Activated naive CD8-positive, alpha-beta T cell treated with anti-CD3 and anti-CD28 coated beads, Interleukin-2, amount 50 U/mL, for 16 hours (primary cell): ENCODE measurements at places on chromosomes 11 and 22.

DNA sequence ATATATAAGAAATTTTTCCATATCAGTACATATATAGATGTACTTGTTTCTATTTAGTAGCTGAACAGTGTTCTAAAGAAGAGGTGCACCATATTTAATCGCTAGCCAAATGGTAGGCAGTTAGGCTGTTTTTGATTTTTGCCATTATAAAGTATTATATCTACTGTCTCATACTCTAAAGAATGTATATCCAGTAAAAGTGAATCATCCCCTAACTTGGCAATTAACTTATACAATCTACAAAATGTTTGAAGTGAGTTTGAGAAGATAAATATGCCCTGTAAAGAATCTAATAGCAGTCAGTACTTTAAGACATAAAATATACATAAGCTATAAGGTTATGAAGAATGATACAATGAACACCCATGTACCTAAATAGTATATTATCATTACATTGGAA is 291.5 kb downstream of the SWAP70 start:
- no peak for DNase-seq

- DNase-seq = no peak
These were observed 16.7 kb downstream of the PAFAH1B2 start for GRCh38 chr11:117160826-117161225.

DNA sequence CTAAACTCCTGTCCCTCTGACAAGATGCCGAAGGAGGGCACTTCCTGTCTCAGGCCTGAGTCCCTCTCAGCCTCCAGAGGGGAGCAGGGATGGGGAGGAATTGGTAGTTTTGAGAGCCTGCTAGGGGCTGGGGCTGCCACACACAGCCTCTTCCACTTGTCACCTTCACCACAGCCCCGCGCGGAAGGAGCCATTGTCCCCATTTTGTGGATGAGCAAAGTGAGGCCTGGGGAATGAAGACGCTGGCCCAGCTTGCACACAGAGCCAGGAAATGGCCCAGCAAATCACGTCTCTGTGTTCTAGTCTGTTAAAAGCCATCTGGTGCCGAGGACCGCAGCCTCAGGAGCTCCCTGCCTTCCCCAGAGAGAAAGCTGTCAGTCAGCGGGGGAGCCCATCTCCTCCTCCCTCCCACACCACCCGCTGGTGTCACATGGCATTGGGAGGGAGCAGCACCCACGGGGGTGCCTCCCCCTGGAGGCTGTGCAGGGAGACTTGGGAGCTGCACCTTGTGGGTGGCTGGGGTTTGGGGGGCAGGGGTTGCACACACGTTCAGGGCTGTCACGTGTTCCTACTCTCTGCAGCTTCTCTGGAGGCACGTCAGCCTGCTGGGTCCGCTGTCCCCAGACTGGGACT is 34.6 kb downstream of the RASD2 start:
- DNase-seq = no peak

GRCh38 chr11:65214212-65214845 is 32.6 kb downstream of the CAPN1 start:
- DNase-seq = no peak

DNA sequence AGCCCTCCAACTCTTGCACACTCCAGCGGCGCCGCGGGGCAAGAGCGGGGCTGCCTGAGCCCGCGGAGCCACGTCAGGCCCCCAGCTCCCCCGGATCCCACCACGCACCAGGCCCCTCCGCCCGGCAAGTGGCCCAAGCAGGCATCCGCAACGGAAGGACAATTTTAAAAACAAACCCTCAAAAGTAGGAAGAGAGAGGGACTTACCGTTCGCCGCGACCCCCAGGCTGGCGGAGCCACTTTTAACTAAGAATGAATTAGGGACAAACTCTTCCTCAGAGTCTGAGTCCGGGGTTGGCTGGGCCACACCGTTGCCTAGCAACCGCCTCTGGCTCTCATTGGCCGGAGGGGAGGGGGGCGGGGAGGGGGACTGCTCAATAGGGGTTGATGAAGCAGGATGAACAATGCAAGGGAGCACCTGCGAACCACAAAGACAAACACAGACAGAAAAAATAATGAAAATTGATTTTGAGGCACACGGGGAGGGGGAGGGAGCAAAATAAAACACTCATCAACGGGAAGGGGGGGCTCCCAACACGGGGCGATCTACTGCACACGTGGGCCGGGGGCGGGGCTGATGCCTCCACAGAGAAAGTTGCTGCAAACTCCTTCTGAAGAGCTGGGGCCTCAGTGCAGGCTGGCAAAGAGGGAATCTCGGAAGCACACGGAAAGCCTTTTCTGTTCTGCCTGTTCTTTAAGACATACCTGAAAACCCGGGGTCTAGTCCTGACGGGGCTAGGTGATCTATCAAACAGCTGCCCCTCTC is 387.5 kb upstream of the NARS2 start:
- DNase-seq = no peak

- DNase-seq = no peak
These were observed 8.0 kb downstream of the NAGA start for GRCh38 chr22:42062506-42063170.

- DNase-seq = no peak
These were observed 5.7 kb upstream of the CDC42EP2 start for GRCh38 chr11:65309006-65309405.

- DNase-seq = no peak
These were observed 29.5 kb upstream of the SHANK2 start for GRCh38 chr11:71281831-71282230.

GRCh38 chr11:59965424-59965823 is 1.6 kb downstream of the OOSP4A start:
- no peak for DNase-seq

GRCh38 chr11:75273411-75274391 is 33.1 kb downstream of the TPBGL start:
- DNase-seq = no peak

DNA sequence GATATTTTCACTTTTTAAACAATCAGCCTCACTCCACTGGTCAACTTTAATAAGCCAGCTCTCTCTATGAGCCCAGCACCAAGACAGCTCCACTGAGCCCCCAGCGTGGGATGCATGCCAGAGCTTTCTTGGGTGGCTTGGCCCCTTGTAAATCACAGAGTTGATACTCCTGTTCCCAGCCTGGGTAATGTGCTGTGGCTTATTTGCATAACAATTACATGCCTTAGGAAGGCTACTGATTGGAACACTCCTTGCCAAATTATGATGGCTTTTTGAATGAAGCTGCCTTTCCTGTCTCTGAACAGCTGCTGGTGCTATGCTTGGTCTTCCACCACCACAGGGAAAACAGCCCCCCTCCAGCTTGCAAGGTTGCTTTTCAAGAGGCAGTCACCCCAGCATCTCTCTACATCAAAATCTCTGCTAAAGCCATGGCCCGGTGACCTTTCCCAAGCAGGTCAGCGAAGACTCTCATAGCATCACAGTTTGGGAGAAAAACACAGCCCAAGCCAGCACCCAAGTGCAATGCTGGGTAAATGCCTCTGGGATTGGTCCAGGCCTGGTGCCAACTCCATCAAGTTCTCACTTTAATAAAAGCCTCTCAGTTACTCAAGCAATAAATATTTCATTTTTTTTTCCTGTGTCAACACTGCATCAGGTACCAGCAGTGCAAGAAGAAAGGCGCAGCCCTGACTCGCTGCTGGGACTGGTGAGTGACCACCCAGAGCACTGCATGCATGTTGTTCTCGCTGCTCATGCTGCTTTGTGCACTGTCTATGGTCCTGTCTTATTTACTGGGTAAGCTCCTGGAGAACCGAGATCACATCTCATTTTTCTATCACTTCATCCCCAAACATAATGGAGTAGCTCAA is 549.3 kb downstream of the OPCML start:
- no peak for DNase-seq

GRCh38 chr22:17974087-17974486 is 50.3 kb downstream of the MICAL3 start:
- DNase-seq = no peak

- DNase-seq = no peak
These were observed 66.0 kb downstream of the TBC1D22A start for GRCh38 chr22:46828323-46828900.

- no peak for DNase-seq
These were observed 33.0 kb upstream of the PRR5 start for GRCh38 chr22:44668886-44669521.

- DNase-seq = no peak
These were observed 23.0 kb downstream of the USP47 start for GRCh38 chr11:11864803-11865202.

GRCh38 chr22:35051013-35051535 is 14.9 kb upstream of the ISX start:
- no peak for DNase-seq

- DNase-seq = no peak
These were observed 814.6 kb downstream of the DLG2 start for GRCh38 chr11:84812471-84812969.

DNA sequence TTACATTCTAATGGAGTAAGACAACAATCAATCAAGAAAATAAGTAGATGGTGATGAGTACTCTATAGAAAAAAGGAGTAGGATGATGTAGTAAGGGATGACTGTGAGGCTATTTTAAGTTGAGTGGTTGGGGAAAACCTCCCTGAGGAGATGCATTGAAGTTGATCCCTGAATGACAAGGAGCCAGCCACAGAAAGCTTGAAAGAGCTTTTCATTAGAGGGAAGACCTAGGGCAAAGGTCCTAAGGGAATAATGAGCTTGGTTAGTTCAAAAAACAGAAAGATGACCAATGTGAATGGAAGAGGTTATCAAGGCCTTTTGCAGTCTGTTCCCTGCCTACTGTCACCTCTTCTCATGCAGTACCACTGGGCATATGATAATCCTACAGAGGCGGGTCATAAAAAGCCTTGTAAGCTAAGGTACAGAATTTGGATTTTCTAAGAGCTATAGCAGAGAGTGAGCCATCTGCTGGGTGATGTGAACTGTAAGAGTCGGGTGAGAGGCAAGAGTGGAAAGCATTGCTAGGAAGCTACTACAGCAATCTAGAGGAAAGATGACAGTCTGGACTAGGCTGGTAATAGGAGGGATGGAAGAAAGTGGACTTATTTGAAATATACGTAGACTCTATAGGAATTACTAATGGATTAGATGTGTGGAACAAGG is 3.1 kb downstream of the PPP2R1B start:
- no peak for DNase-seq

DNA sequence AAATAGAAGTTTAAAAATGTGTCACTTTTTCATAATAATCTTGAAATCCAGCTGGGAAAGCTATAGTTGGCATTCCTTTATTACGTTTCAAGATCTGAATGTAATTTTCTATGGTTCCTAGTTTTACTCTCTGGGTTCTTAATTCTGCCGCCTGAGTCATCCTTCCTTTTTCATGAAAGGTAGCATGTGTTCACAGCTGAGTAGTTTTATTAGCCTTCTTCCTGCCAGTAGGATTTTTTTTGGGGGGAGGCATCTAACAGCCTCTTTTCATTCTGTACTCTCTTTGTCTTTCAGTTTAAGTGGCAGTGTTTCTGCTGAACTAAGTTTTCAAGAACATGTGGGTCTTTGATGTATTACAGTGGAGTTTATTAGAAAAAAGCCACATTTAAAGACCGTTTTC is 36.5 kb downstream of the OR2AG2 start:
- DNase-seq = no peak

DNA sequence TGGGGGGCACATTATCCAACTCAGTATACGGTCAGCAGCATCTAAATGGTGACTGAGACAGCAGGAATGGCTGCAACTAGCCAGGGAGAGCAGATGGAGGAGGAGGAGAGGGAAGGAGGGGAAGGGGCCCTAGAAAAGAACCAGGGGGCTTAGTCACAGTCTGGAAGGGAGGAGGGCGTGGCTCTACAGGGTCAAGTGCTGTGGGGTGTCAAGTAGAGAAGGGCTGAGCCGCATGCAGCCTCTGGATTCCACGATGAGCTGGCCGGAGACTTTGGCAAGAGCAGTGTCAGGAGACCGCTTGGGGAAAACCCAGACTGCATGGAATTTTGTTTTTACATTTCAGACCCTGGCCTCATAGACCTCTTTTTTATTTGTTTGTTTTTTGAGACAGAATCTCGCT is 25.8 kb upstream of the PPFIA1 start:
- no peak for DNase-seq

DNA sequence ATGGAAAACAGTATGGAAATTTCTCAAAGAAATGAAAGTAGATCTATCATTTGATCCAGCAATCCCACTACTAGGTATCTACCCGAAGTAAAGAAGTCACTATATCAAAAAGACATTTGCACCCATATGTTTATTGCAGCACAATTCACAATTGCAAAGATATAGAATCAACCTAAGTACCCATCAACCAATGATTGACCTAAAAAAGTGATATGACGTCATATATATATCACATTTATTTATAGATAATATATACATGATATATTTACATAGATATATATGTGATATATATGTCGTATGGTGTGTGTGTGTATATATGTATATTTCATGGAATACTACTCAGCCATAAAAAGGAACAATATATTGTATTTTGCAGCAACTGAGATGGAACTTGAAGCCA is 188.3 kb upstream of the ARHGAP42 start:
- DNase-seq = no peak

GRCh38 chr22:45101515-45102227 is 62.1 kb upstream of the NUP50 start:
- DNase-seq = no peak

DNA sequence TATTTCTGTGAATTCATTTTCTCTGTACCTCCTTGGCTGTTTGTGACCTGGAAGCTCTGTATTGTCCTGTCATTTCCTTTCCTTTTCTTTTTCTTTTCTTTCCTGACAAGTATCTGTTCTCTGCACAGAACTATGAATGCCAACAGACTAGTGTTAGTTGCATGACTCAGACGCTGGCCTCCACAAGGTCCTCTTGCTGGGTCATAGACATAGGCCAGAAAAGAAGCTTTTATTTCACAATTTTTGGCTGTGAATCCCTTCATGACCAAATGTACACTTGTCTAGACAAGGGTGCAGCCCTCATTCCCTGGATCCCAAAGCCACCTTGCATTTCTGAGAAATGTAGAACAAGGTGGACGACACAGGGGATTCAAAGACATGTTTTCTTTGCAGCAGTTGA is 104.1 kb upstream of the MTNR1B start:
- DNase-seq = no peak

DNA sequence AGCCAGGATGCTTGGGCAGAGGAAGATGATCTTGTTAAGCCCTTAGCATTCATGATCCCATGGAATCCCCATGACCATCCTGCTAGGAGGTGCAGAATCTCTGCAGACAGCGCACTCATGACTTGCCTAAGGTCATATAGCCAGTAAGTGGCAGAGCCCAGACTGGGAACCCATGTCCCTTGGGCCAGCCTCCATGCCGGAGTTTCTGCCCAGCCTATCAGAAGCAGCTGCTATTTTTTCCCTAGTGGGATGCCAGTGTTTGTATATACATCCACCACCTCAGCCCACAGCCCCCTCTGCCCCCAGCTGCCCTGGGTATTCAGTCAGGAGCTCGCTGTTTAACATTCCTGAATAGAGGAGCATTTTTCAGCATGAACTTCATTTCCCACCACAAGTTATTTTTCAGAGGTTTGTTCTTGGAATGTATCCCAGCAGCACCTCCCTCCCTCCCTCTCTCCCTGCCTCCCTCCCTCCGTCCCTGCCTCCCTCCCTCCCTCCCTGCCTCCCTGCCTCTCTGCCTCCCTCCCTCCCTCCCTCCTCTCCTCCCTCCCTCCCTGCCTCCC is 34.4 kb upstream of the SUSD2 start:
- DNase-seq = no peak

GRCh38 chr11:17923217-17923616 is 89.6 kb downstream of the SERGEF start:
- DNase-seq = no peak

GRCh38 chr11:28140689-28141455 is 32.7 kb downstream of the METTL15 start:
- DNase-seq = no peak
